T-cell (primary cell): ENCODE measurements at places on chromosomes 4 and X. TPM values are rescaled to one million over a fixed set of nuclear protein-coding genes. Genes with fewer than 3 reads are reported as not detected.

SYP gene
- 0.66 TPM for total RNA-seq

DNA sequence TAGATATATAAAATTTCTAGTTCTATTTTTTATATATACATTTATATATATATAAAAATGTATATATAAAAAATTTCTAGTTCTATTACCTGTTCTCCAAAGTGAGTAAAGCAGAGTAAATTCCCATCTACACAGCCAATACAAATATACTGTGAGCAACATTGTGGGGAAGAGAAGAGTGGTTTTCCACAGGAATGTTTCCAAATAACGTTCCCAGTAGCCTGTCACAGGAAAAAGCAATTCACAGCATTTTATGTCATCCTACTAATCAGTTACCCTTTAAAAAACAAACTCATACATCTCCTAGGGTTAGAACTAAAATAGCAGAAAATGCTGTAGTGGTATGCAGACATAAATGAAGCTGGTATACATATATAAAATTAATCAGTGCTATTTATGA, 44.5 kb downstream of the AASDH start:
- H3K4me3 ChIP-seq = no peak overlapping the region
- no peaks in the 10 kb centered on the region for H3K36me3 ChIP-seq
- no peak for DNase-seq

DNA sequence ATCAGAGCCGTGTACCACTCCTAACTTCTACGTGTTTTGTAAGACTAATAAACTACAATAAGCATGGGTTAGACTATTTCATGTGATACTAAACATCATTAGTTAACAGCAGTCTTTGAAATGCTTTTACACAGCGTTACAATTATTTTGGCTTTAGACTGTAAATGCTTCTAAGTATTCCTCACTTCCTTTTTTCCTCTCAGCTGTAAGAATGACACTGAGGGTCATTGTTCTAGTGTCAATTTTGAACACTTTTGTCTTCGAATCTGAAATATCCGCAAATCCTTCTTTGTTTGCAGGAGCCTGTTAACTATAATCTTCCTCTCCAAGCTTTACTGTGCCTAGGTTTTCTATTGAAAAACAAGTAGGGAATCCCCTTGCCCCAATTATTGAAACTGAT, 1.5 kb downstream of the ABCE1 start:
- no peaks in the 10 kb centered on the region for H3K27me3 ChIP-seq
- DNase-seq = no peak
- H3K36me3 ChIP-seq = peaks cover 4% of the 10 kb centered on the region
- H3K27ac ChIP-seq = no peak overlapping the region
- H3K4me3 ChIP-seq = peak overlapping the region; percentile 88

GRCh38 chr4:1195109-1195671, 22.8 kb upstream of the SPON2 start:
- H3K4me1 ChIP-seq = no peaks in the 10 kb centered on the region
- peaks cover 20% of the 10 kb centered on the region for H3K36me3 ChIP-seq
- no peaks in the 10 kb centered on the region for H3K27me3 ChIP-seq
- H3K27ac ChIP-seq = no peak overlapping the region
- no peak for DNase-seq

DNA sequence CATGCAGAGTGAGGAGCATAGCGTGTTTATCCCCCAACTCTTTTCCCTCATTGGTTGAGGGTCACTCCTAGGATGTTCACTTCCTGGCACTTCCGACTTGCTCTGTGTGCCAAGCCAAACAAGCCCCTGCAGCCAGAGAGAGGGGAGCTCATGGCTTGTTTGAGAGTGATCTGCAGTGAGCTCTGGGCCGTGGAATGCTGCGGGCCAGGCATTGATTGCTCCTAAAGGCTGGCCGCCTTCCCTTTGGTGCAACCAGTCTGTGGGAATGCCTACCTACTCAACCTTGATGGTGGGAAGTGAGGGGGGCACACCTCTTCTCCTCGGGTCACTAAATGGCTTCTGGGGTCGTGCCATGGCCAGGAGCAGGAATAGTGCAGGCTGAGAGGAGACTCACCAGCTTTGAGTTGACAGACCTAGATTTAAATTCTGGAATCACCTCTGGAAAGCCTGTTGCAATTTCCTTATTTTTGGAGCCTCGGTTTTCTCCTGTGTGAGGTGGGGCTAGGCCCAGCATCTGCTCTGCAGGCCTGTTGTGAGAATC, 152.0 kb upstream of the STX18 start:
- H3K27ac ChIP-seq = no peak overlapping the region
- H3K36me3 ChIP-seq = no peaks in the 10 kb centered on the region
- H3K4me3 ChIP-seq = no peak overlapping the region
